Activated CD4-positive, alpha-beta memory T cell treated with anti-CD3 and anti-CD28 coated beads for 36 hours (primary cell): ENCODE measurements at places on chromosomes 12 and 14.

DNA sequence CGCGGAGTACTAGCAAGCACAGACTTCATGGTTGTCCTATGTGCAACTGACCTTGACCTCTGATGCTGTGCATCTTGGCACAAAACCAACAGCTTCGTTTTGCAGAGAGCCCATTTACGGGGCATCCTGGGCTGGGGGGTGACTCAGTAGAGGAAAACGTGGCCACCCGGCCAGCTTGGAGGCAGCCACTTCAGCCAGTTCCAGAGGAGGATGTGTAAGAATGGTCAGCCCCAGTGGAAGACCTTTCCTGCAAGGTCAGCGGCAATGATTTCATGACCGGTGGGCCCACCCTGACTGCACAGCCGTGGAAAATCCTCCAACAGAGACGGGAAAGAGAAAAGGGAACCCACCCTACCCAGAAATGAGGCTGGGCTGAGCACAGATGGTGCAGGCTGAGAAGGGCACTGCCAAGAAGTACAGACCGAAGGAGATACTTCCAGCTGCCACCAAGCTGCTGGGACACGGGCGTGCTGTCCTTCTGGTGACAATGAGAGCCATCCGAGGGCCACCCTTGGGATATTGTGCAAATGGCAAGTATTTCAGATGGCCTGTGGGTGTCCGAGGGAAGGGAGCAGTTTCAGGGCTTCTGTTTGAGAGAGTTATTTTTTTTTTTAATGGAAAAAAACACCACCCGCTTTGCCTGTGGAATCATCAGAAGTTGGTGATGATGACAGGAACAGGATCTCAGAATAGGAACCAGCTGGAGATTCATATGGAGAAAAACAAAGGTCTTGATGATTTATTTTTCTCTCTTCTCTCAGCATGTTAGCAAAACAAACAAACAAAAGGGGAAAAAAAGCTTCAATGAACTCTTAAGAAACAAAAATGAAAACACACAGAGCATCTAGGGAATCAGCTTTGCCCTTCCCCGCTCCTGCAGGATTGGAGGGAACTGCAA lies 120.2 kb upstream of the RFLNA start:
- no peak for DNase-seq

DNA sequence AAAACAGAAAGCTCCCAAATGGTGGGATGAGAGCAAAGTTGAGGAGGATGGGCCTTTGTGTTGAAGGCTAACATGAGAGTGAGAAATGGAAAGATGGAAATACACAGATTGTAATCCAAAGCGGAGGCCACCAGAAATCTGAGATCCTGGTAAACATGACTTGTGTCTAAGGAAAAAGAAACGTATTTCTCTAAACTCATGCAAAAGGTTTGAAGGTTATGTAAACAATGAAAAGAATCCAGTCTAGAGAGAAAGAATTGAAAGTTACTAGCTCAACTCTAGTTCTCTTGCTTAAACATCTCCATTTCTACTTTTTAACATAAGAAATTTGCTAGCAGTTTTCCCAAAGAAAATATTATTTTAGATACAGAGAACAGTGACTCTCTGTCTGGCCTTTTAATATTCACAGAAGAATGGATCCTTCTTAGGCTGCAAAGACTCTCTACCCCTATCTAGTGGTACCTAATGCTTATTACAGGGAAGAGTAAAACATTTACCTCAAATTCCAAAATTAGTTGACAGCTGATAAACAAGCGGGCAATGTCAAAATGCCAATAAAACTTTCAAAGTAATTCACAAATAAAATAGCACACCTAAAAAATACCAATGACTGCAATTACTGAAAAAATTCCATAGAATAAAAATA lies 75.8 kb upstream of the SOX5 start:
- DNase-seq, result no peak

- DNase-seq, result no peak
These were observed 59.3 kb upstream of the TMTC1 start for GRCh38 chr12:29843036-29843435.

DNA sequence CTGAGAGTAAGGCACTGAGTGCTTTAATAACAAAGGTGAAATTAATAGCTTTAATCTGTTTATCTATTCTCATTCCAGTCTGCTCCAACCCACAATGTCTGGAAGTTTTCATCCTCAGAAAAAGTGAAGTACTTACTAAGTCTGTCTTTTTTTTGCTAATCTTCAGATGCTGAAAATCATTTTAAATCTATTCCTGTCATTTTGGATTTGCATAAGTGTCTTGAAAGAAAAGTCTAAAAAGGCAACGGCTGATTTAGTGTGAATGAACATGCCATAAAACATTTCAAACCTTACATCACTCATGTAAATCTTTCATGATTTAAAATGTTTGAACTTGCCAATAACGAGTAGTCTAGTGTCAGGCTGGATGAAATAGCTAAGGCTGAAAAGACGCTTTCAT lies 685.6 kb downstream of the RPS29 start:
- no peak for DNase-seq

GRCh38 chr12:2690348-2691005 lies 104.3 kb upstream of the FKBP4 start:
- no peak for DNase-seq

GRCh38 chr12:120276734-120277133 lies 11.2 kb upstream of the PXN start:
- no peak for DNase-seq

DNA sequence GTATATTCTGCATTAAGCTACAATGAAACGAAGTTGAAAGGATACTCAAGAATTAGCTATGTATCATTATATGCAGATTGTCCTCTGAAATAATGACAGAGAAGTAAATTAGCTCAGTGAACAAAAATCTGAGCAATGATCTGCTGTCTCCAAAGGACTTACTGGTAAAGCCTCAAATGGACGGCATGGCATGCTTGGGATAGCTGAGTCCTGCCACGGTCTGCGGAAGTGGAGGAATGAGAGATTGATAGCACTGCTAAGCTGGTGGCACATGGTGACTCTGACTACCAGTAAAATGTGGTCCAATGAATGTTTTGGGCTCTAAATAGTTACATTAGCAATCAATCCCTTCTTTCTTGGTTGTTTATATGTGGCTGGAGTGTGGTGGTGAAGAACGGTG lies 3.7 kb upstream of the DENND5B start:
- DNase-seq, result no peak

GRCh38 chr12:30701056-30701455 lies 5.4 kb upstream of the IPO8 start:
- DNase-seq, result no peak

DNA sequence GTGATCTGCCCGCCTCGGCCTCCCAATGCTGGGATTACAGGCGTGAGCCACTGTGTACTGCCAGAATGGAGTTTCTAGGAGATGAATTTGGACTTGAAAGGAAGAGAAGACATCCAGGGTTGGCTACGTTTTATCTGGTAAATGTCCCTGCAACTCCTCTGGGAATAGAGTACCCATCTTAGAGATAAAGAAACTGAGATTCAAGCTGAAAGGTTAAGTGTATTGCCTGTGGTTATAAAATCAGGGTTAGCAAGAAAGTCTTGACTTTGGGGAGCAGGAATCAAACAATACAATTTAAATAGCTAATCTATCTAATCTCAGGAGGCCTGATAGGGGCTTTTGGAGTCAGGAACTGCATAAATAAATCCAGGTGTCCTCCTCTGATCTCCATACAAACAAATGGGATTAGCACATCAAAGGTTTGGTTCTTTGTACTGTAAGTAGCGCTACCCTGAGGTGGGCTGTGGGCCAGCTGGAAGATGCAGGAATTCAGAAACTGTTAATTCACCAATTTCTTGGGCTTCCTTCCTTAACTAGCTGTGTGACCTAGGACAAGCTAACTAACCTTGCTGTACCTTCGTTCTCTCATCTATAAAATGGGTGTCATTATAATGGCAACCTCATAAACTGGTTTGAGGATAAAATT lies 45.1 kb downstream of the TBX3 start:
- no peak for DNase-seq

GRCh38 chr12:66786531-66787308 lies 107.8 kb upstream of the GRIP1 start:
- no peak for DNase-seq

DNA sequence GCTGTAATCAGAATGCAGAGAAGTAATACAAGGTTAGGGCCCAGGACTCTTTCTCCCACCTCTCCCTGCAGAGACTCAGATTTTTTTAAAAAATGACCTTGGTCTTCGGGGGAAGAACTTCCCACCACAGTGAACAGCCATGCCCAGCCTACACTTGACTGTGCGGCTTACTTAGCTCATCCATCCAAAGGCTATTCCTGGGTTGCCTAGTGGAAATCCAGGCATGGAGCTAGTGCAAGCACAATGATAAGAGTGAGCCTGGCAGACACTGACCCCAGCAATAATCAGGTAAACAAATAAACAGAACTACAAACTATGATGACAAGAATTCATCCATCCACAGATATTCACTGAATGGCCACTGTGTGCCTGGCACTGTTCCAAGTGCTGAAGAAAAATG lies 14.7 kb downstream of the SERPINA5 start:
- DNase-seq, result no peak

GRCh38 chr12:107635139-107635538 lies 50.5 kb upstream of the PWP1 start:
- DNase-seq, result no peak

DNA sequence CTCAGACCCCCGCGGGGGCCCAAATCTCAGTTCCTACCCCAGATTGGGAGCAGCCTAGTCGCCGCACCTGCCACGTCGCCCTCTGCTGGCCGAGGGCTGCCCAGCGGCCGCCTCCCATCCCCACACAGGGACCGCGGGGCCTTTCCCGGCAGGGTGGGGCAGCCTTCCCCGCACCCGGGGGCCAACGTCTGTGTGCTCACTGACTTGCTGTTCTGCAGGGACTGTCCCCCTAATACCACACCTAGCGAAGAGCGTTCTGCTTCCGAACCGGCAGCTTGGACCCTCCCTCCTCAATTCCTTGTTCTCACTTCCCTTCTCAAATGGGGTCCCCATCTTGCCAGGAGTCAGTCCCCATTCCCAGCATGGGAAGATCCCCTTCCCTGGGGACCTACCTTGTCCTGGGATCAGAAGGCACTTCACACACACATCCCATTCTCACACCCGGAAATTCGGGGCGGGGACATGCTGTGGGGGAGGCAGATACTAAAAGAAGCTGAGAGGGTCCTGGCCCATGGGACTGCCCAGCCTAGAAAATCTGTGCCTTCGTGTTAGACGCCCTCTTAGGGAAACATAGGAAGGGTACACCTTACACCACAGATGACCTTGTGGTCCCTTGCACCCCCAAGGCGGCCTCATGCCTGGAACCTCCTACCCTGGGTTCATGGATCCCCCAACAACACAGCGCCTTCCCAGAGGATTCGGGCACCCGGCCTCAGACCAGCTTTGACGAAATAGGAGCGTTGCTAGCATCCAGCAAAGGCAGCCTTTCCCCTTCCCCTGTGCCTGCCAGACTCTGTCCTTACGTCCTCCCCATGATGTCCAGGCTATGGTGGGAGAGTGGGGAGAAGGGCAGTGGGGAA lies 16.4 kb downstream of the ACVRL1 start:
- DNase-seq, result peak; percentile 69

DNA sequence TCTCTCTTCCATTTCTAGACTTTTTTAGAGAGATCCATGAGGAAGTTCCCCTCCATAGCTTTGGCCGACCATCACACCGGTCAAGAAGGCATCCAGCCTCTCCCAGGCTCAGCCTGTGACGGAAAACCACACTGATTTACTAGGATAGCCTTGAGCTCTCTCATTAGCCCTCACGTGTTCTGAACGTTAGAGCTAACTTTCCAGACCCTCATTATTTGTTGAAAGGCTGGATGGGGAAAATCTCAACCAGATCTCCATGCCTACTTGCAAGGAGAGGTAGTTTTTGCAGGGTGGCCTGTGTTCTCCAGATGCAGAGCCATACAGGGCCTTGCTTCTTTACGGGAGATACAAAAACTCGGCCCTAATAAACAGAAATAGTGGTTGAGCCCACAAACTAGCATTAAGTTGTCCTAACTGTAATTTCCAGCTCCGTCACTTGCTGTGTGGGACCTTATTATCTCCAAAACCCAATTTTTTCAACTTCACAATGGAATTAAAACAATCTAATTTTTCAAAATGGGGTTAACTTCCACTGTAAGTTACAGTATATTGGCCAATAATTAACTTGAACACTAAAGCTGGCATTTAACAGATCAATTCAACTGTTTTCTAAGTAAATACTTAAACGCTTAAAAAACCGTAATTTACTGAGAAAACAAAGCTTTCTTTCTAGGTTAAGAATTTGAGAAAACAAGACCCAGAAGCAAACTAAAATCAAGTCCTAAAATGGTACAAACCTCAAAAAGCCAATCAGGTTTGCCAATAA lies 65.3 kb downstream of the KLHL28 start:
- DNase-seq, result no peak

DNA sequence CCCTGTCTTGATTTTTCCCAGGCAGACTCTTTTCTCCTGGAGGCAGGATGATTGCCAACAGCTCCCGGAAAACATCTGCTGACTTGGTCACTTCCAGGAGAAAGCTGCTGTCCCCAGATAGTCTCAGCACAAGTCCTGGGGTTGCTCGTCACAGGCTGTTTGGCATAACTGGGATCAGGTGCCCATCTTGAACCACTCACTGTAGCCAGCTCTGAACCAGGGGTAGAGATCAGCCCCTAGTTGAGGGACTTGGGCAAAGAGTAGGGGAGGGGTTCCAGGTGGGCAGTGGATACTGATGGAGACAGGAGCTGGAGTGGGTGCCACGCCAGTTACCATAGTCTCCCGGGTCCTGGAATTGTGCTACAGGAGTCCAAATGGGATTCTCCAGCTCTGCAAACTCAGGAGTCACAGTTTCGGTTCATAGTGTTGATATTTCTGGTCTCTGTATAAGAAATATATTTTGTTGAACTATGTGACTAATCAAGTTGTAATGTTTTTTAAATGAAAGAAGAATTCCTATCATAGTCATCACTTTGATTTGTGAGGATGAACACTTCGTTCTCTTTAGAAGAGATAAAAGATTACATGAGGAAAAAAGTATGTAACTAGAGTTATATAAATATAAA lies 1154.5 kb downstream of the AACS start:
- no peak for DNase-seq

DNA sequence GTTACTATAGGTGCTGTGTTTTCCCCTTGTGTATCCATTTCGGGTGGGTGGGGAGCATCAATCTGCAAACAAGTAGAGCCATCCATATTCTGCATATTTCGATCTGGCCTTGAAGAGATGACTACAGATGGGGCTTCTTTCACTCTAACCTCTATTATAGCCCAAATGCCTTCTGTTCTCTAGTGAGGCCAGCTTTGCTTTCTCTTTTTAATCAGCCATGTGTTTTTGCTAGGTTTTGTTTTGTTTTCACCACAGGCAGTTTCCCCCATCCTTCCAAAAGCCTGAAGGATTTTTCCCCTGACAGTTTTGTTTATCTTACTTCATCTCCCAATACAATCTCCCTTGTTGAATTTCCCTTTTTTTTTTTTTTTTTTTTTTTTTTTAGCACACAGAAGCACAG lies 224.1 kb downstream of the BTG1 start:
- no peak for DNase-seq

DNA sequence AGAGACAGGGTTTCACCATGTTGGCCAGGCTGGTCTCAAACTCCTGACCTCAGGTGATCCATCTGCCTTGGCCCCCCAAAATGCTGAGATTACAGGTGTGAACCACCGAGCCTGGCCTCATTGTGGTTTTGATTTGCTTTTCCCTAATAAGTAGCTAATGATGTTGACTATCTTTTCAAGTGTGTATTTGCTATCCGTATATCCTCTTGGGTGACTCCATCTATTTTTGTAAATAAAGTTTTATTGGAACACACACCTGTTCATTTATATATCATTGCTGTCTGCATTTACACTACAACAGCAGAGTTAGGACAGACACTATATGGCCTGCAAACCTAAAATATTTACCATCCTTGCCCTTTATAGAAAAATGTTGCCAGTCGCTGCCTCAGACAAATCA lies 13.7 kb upstream of the HRK start:
- DNase-seq, result no peak

- DNase-seq, result no peak
These were observed 44.6 kb upstream of the PTGDR start for GRCh38 chr14:52222901-52223300.

GRCh38 chr12:75908961-75909605 lies 122.5 kb downstream of the PHLDA1 start:
- no peak for DNase-seq
